ENCODE measurements at places on chromosomes 4 and X. TPM values are rescaled to one million over a fixed set of nuclear protein-coding genes. Genes with fewer than 3 reads are reported as not detected.

Gene TMEM154
- total RNA-seq, result 19.6 TPM

Gene GPR78
- total RNA-seq, result 0.21 TPM

Gene UGT2B7
- total RNA-seq, result not detected

Gene ARR3
- total RNA-seq, result not detected

Gene CT45A6
- total RNA-seq, result not detected

Gene TEC
- 7.4 TPM for total RNA-seq

Gene KCNIP4
- total RNA-seq, result not detected

Gene CLGN
- 1.1 TPM for total RNA-seq

Gene MAGEA9B
- not detected for total RNA-seq

Gene HSD17B13
- total RNA-seq, result 4.2 TPM

Gene TRIM60
- not detected for total RNA-seq

Gene CCDC158
- total RNA-seq, result 0.74 TPM

Gene HS3ST1
- total RNA-seq, result 3.8 TPM

Gene CCDC149
- 23.8 TPM for total RNA-seq
